ENCODE measurements at places on chromosomes 12 and 14.
A peak's percentile ranks its signal among the peaks of the same experiment; 100 is the strongest.

DNA sequence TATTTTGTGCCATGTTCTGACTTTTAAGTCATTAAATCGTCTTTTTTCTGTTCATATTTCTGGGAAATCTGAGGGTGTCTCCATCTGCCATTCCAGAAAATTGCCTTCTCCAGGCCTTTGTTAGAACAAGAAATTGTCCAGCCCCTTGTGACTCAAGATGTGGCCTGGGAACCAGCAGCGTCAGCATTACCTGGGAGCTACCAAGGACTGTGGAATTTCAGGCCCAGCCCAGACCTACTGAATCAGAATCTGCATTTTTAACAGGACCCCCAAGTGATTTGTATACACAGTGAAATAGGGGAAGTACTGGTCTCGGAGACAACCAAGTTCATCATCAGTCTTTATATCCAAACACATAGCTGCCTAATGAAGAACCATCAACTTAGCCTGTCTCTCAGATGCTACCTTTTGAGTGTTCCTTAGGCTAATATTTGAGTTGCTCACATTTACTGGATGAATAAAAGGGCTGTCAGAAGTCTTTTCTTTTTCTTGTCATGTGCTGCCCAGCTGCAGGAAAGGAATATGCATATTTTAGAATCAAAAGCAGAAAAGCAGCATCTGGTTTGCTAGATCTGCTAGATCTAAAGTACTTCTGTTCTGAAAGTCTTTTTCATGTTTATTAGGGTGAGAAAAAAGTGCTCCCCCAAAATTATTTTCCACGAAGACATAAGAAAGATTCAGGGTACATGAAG, 21.2 kb downstream of the GPHB5 start:
- no peaks in the 10 kb centered on the region for H3K4me1 ChIP-seq
- no peak for DNase-seq
- H3K4me3 ChIP-seq, result no peak overlapping the region
- H3K27me3 ChIP-seq, result no peaks in the 10 kb centered on the region
- H3K36me3 ChIP-seq, result no peaks in the 10 kb centered on the region

DNA sequence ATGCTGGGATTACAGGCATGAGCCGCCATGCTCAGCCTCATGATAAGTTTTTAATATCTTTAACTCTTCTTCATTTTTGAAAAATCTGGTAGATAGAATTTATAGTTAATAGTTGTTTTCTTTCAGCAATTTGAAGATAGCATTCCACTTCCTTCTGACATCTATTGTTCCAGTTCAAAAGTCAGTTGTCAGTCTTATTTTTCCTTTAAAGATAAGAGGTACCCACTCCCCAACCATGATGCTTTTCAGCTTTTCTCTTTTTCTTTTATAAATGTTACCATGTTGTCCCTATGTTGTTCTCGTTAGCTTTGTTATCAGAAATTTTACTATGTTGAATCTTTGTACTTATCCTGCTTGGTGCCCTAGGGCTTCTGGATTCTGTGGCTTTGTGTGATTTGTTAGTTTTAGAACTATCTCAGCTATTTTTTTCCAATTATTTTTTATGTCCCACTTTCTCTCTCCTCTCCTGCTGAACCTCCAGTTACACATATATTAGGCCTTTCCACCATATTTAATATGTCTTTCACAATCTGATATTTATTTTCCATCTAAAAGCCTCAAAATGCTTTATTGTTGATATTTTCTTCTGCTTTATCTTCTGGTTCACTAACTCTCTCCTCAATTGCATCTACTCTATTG, 181.6 kb upstream of the FOXN3 start:
- H3K27me3 ChIP-seq, result no peaks in the 10 kb centered on the region
- no peaks in the 10 kb centered on the region for H3K36me3 ChIP-seq
- H3K27ac ChIP-seq, result no peak overlapping the region

GRCh38 chr14:69675245-69675583, 63.8 kb downstream of the SUSD6 start:
- H3K4me1 ChIP-seq, result peaks cover 29% of the 10 kb centered on the region
- DNase-seq, result no peak
- H3K36me3 ChIP-seq, result no peaks in the 10 kb centered on the region
- H3K4me3 ChIP-seq, result no peak overlapping the region

- H3K27me3 ChIP-seq, result no peaks in the 10 kb centered on the region
- peaks cover 25% of the 10 kb centered on the region for H3K4me1 ChIP-seq
- H3K36me3 ChIP-seq, result peaks cover 21% of the 10 kb centered on the region
- no peak overlapping the region for H3K4me3 ChIP-seq
Observed at GRCh38 chr12:123267991-123268843, 3.4 kb downstream of the CDK2AP1 start.

GRCh38 chr14:29865299-29865698, 62.3 kb downstream of the PRKD1 start:
- H3K4me3 ChIP-seq, result no peak overlapping the region
- H3K4me1 ChIP-seq, result no peaks in the 10 kb centered on the region
- H3K27ac ChIP-seq, result no peak overlapping the region
- H3K27me3 ChIP-seq, result no peaks in the 10 kb centered on the region

DNA sequence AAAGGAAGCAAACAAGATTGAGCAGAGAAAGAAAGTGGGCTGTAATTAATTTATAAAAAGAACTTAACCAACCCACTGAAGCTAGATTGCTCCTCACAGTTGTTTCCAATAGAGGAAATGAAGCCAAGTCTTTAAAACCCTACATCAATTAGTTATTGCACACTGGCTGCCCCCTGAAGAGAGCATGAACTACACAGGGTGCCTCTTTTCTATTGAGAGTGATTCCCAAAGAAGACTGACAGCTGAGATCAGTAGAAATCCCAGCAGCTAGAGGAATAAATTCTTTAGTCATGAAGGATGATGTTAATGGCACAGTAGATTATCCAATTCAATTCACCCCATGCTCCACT, 8.6 kb upstream of the USP15 start:
- DNase-seq, result no peak
- no peaks in the 10 kb centered on the region for H3K36me3 ChIP-seq
- no peaks in the 10 kb centered on the region for H3K27me3 ChIP-seq
- H3K4me3 ChIP-seq, result no peak overlapping the region
- H3K4me1 ChIP-seq, result no peaks in the 10 kb centered on the region

DNA sequence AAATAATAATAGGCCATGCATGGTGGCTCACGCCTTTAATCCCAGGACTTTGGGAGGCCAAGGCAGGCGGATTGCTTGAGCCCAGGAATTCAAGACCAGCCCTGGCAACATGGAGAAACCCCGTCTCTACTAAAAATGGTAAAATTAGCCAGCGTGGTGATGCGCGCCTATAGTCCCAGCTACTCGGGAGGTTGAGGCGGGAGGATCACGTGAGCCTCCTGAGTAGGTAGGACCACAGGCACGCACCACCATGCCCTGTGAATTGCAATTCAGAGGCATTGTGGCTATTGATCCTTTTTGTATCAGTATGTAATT, 2.3 kb downstream of the ARHGDIB start:
- peak overlapping the region; percentile 90 for H3K27ac ChIP-seq
- DNase-seq, result no peak
- no peaks in the 10 kb centered on the region for H3K27me3 ChIP-seq
- H3K4me3 ChIP-seq, result peak overlapping the region; percentile 44
- H3K4me1 ChIP-seq, result peaks cover 5% of the 10 kb centered on the region

GRCh38 chr14:89428173-89428523, 11.1 kb upstream of the FOXN3 start:
- H3K27ac ChIP-seq, result peak overlapping the region; percentile 71
- no peaks in the 10 kb centered on the region for H3K4me1 ChIP-seq
- H3K36me3 ChIP-seq, result no peaks in the 10 kb centered on the region
- no peak for DNase-seq

Measured in Peyer's patch (tissue), 4 donors.